KBM-7 (cell line): ENCODE measurements at places on chromosomes 11 and 22.
A peak's percentile ranks its signal among the peaks of the same experiment; 100 is the strongest.

GRCh38 chr22:46089426-46090035, 60.8 kb upstream of the PPARA start:
- DNase-seq: no peak

GRCh38 chr11:121464352-121464946, 11.7 kb upstream of the SORL1-AS1 start:
- peak; percentile 77 for DNase-seq

DNA sequence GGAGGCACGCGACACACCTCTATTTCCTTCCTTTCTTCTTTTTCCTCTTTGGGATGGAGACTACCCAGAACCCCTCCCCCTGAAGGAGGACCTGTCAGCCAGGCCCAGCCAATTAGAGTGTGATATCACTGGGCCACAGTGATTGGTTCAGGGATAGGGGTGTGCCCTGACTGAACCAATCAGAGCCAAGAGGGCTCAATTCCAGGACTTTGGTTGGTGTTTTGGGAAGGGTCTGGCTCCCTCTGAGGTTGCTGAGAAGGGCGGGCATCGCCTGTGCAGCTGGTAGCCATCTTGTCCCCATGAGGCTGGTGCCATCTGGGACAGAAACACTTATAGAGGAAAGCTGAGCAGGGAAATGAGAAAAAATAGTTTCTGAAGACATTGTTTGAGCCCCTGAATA, 71.4 kb downstream of the CHST1 start:
- peak; percentile 12 for DNase-seq

DNA sequence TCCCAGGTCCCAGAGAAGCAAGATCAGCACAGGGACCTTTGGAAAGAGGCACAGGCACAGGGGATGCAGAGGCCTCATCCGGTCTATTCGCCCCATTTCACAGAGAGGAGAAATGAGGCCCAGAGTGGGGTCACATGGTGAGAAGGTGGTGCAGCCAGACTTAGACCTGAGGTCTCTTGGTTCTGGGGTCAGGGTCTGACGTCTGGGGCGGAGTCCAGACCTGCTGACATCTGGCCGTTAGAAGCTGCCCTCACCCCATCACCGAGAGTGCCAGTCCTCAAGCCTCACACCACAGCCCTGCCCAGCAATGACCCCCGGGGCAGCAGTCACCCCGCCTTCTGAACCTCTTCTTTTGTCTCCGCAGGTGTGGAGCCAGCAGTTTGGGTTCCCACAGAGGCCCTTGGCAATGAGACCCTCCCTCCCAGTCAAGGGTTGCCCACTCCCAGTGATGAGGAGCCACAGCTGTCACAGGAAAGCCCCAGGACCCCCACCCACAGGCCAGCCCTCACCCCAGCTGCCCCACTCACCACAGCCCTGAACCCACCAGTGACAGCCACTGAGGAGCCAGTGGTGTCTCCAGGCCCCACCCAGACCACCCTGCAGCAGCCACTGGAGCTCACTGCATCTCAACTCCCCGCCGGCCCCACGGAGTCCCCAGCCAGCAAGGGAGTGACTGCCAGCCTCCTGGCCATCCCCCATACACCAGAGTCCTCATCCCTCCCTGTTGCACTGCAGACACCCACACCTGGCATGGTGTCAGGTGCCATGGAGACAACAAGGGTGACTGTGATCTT, 62.4 kb downstream of the OTOG start:
- DNase-seq: no peak

DNA sequence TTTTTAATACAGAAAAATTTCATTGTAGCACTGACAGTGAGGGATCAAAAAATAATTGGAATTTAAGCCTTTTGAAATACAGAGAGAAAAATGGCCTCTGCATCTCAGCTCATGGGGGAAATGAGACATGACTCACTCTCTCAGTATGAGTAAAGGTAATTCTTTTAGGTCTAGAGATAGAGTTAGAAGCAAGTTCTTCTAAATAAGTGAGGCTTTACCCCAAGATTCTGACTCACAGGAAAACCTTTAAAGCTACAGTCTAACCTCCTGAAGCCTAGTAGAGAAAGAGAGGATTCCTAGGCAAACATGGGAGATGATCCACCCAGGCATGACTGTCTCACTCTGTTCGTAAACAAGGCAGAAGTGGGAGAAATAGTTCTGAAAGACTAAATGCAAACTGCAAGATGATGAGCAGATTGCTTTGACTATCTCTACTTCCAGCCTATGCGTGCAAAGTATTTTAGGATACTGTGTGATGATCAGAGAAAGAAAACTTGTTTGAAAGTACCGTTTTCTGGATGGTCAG, 1003.3 kb upstream of the CCDC90B start:
- no peak for DNase-seq

- no peak for DNase-seq
These were observed 9.1 kb upstream of the MN1 start for GRCh38 chr22:27810609-27811151.

DNA sequence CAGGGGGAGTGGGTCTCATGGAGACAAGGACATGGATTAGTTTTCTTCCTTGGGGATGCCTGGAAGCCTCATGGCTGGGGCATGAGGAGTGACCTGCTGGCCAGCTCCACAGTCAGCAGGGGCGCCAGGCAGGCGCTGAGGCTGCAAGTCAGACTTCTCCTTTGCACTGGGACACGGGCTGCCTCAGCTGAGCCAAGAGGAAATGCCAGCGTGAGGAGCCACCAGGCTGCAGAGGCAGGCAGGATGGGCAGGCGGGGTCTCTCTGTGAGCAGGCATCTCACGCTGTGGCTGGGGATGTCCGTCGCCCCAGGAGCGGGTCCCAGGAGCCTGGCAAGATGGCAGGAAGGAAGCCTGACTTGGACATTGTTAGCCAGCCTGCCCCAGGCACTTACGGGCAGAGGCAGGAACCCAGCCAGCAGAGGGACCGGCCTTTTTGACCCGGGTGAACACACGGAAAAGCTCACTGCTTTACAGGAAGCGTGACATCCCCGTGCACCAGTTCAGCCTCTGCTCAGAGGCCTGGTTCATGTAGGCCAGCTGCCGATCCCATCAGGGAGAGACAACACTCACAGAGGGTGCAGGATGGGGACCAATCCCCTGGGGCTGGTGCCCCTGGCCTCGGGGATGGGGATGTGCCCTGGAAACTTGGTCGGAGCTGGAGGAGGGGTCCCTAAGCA, 10.2 kb downstream of the GNB1L start:
- DNase-seq: peak; percentile 24

- no peak for DNase-seq
These were observed 63.2 kb downstream of the ETS1 start for GRCh38 chr11:128524172-128524571.

- DNase-seq: peak; percentile 64
These were observed 60.0 kb downstream of the SLC22A12 start for GRCh38 chr11:64650923-64651523.

DNA sequence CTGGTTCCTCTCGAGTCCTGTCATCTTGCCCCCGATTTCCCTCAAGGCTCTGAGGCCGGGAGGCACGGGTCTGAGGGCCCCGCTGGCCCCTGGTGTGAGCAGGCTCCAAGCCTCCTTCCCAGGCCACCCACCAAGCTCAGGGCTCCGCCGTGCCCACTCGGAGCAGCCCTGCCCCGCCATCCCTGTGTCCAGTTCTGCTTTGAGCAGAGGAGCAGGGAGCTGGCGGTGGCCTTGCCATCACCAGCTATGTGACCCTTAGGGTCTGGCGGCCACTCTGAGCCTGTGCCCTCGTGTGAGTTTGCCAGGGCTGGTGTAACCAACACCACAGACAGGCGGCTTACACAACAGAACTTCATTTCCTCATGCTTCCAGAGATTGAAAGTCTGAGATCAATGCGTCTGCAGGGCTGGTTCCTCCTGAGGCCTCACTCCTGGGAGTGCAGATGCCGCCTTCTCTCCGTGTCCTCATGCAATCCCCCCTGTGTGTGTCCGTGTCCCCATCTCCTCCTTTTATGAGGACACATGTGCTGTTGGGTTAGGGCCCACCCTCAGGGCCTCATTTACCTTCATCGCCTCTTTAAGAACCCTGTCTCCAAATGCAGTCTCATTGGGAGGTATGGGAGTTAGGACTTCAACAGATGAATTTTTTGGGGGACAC, 36.5 kb upstream of the CELSR1 start:
- no peak for DNase-seq

- no peak for DNase-seq
These were observed 221.4 kb downstream of the BLID start for GRCh38 chr11:121894581-121894980.

GRCh38 chr11:2366276-2366675, 10.8 kb upstream of the CD81 start:
- DNase-seq: no peak

DNA sequence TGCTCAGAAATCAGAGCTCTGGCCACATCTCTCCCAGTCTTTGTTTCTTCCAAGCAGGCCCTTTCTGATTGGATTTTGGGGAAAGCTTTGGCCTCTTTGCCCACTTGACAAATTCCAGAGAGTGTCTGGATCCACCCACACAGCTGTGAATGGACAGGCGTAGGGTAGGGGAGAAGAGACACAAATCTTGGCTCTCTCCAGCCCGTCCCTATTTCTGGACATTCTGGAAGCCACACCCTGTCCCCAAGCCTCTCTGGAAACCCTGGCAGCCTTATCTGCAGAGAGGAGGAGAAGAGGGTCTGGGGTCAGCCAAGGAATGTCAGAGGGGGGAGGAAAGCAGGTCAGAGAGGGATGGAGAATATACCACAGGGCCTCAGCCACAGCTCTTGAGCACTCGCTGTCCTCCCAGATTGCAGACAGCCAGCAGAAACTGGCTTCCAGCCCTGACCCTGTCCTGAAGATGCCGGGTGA, 59.5 kb upstream of the WNT11 start:
- no peak for DNase-seq

GRCh38 chr22:42639541-42640241, 710 bp downstream of the ATP5MGL start:
- no peak for DNase-seq

DNA sequence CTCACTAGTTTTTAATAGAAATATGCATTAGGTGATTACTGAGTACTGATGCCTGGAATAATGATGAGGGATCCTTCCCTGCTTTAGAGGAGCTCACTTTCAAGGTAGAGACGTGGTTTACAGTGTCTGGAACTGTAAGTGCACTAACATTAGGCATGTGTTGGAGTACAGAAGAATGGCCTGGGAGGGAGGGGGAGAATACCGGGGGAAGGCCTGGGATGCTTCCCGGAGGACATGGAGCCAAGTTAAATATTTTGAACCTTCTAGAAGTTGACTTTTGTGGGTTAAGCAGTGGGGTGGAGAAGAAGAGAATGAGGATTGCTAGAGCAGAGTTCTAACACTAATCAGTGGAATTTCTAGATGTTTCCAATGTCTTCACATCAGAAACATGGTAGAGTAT, 261.6 kb downstream of the NELL1 start:
- DNase-seq: no peak

DNA sequence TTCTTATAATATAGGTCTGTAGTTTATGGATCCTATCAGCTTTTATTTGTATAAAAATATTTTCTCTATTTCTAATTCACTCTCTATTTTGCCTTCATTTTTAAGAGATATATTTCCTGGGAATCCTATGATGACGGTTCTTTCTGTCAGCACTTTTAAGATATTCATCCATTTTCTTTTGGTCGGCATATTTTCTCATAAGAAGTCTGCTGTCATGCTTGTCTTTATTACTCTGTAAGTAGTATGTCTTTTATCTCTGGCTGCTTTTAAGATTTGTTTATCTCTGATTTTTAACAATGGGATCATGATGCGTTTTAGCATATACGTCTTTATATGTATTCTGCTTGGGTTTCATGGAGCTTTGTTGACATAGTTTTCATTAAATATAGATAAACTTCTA, 175.5 kb downstream of the SNX19 start:
- DNase-seq: no peak

- DNase-seq: no peak
These were observed 48.7 kb downstream of the CYTH4 start for GRCh38 chr22:37331034-37331428.

DNA sequence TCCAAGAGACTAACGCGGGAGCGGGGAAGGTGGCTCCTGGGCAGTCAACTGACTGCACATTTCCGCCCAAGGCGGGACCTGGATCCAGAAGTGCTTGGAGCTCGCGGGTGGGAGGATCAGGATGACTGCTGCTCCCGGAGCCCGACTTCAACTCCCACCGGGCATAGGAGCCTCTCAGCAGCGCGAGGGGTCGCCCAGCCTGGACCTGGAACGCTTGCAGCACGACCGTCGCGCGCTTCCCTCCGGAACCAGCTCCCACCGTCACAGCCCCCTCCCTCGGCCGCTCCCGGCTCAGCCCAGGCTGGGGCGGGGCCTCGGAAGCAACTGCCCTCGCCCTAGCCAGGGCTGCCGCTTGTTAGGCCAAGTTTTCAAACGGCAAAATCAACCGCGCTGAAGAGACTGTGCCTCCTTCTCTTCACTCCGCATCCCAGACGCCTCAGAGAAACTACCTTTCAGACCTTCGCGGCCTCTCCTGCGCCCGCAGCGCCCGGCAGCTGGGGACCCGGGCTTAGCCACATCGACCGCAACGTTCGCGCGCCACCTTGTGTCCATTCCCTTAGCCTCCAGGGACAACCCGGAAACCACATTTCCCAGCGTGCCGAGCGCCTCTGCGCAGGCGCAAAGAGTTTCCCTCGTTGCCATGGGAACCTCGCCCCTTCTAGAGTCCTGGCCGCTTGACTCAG, 14.0 kb downstream of the SSH3 start:
- peak; percentile 98 for DNase-seq

GRCh38 chr11:6393989-6394670, 3.9 kb downstream of the SMPD1 start:
- DNase-seq: no peak

DNA sequence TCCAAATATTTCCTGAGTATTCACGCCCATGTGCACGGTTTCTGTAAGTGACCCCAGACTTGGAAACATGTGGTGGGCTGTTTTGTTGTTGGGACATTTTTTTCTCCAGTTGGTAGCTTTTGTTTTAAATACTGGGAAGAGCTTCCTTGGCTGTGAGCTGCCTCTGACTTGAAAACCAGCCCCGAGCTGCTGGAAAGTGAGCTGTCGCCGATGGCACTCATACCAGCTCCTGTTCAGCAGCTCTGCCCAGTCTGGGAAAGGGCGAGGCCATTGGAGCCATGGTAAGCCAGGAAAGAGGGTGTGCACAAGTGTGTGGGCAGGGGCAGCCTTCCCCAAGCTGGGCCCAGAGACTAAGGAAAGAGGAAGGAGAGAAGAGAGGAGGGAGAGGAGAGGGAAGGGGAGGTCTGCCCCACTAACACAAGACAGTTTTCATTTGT, 3.2 kb upstream of the FLI1 start:
- DNase-seq: peak; percentile 81

DNA sequence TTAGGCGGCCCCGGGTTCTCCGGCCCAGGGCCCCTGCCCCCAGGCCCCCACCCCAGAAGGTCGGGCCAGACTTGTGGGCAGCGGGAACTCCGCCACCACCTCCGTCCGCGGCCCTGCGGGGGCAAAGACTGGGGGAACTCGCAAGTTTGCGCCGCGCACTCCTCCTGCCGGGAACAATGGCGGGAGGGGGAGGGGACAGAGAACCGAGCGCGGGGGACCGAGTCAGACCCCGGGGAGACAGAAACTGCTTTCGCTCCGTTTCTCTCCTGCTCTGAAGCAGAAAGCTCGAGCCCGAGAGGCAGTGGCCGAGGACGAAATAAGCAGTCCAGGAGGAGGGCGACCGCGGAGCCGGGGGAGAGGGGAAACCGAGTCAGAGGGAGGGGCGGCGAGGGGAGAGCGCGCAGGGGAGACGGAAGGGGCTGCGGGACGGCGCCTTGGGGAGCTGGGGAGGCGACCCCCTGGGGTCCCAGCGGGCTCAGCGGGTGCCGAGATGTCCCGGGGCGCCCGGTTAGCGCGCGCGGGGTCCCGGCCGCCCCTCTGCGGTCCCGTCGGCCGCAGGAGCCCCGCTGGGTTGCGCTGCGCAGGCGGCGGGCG, 555 bp downstream of the TP53I11 start:
- DNase-seq: no peak

GRCh38 chr11:60948250-60948649, 3.7 kb downstream of the SLC15A3 start:
- no peak for DNase-seq
